Stimulated activated CD4-positive, alpha-beta T cell treated with anti-CD3 and anti-CD28 coated beads, Interleukin-1b, Interleukin-23, amount 100 ng/mL, for 1 hour (primary cell): ENCODE measurements at places on chromosomes 3 and 15.

DNA sequence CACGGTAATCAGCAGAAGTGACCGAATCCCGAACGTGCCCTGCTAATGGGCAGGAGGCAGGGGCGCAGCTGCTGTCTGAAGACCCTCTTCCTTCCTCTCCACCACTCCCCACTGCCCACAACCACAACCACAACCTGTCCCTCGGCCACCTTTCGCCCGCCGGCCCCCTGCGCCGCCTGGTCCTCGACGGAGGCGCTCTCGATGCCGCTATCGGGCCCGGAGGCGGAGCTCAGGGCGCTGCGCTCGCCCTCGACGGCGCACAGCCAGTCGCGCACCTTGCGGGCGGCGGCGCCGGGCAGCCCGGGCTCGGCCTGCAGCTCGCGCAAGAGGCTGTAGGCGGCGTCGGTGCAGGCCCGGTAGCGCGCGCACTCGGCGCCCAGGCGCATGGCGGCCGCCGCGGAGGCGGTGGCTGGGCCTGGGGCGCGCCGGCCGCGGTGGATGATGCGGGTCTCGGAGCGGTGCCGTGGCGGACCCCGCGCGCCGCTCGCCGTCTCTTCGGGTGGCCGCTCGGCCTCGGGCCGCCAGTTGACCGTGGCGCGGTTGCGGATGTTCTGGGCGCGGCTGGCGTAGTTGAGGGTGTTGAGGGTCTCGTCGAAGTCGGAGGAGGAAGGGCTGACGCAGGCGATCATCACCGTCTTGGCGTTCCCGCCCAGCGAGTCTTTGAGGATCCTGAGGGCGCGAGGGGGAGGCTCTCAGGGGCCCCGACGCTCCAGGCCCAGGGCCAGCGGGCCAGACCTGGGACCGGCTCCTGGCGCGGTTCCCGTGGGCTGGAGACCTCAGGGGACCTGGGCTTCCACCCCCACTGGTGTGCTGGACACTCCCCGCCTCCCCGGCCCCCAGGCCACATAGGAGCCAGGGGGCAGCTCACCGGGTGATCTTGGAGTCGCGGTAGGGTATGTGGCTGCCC lies 6.9 kb downstream of the KIF7 start:
- no peak for DNase-seq

GRCh38 chr3:37228749-37229148 lies 54.4 kb upstream of the LRRFIP2 start:
- no peak for DNase-seq

DNA sequence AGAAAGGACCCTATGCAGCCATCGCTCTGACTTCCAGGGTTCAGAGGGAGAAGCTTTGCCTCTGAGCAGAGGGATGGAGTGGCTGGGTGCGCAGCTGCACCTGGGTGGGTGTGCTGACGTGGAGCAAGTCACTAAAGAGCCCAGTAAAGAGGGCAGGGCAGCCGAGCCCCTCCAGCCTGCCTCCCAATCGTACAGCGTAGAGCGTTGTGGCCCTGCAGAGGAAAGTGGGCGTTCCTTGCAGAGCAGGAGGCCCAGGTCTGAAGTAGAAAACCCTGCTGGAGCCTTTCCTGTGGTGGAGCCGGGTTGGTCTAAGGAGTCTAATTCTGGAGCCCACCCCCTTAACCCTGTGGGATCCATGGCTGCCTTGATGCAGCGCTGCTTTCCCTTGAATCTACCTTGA lies 61.0 kb downstream of the ABTB1 start:
- no peak for DNase-seq

DNA sequence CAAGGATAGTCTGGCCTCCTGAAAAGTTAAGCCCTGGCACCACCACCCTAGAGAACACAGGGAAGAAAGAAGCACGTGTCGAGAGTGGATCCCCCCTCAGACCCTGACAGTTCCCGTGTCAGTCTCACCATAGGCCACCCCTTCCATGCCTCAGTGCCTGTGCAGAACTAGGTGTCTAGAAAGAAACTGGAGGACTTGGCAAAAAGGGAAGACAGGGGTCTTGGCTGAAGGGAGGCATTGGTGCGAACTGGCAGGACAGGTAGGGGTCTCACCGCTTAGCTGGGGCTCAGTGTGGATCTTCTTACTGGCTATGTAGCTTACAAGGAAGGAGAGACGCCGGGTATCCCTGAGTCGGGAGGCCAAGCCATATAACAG lies 518 bp downstream of the QARS1 start:
- DNase-seq = no peak

- no peak for DNase-seq
These were observed 11.6 kb upstream of the CNTN3 start for GRCh38 chr3:74626011-74626410.

DNA sequence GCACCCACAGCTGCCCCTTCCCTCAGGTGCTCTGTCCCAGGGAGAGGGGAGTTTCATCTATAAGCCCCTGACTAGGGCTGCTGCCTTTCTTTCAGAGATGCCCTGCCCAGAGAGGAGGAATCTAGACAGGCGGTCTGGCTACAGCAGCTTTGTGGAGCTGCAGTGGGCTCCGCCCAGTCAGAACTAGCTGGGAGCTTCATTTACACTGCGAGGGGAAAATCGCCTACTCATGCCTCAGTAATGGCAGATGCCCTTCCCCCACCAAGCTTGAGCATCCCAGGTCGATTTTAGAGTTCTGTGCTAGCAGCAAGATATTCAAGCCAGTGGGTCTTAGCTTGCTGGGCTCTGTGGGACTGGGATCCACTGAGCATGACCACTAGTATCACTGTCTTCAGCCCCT lies 181.2 kb upstream of the RARB start:
- no peak for DNase-seq

DNA sequence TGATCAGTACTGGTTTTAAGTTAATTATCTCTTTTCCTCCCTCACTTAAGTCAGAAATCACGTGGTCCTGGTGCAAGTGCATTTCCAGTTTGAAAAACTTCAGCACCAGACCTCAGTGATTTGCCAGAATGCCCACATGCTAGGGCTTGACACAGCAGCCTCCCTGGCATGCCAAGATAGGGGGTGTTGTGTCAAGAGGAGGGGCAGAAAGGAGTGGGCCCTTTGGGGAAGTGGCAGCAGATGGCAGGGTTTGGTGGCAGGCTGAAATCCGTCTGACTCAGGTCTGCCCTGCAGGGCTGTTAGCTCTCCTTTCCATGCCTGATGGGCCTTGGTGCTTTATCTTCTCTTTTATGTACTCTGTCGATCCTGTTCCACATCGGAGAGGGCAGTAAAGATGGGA lies 23.4 kb downstream of the PXK start:
- DNase-seq = no peak

DNA sequence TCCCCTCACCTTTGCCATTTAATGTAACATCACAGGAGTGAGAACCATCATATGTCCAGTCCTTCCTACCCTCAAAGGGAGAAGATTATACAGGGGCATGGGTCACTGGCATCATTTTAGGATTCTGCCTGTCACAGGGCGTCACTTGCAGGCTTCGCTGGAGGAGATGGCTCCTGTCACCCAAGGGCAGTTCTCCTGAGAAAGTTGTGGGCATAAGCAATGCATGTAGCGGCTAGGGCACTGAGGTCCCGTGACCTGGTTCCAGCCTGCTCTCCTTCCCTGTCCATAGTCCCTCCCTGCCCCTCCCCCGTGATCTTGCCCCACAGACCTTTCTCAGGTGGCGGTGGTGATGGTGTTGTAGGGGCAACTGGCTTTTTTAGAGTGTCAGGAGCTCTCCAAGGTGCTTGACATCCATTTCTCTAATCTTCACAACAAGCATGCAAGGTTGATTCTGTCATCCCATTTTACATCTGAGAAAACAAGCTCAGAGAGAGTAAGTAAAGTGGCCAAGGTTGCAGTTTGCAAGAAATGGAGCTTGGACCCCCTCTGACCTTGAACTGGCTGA lies 241.5 kb upstream of the CTDSPL start:
- DNase-seq = no peak

DNA sequence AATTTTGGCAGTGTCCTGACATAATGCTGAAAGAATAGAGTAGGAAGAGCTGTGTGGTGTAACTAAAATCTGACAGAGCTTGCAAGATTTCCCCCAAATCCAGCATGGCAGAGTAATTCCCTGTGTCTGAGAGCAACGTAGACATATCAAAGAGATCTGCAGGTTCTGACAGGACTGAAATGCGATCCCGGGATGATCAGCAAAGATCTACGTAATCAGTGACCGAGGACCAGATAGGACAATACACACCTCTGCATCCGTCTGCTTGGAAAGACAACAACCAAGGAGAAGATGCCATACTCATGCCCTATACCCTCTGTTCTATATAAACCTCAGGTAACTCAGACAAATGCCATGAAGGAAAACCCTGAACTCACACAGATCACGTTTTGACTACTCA lies 26.6 kb upstream of the SYNPR start:
- no peak for DNase-seq

DNA sequence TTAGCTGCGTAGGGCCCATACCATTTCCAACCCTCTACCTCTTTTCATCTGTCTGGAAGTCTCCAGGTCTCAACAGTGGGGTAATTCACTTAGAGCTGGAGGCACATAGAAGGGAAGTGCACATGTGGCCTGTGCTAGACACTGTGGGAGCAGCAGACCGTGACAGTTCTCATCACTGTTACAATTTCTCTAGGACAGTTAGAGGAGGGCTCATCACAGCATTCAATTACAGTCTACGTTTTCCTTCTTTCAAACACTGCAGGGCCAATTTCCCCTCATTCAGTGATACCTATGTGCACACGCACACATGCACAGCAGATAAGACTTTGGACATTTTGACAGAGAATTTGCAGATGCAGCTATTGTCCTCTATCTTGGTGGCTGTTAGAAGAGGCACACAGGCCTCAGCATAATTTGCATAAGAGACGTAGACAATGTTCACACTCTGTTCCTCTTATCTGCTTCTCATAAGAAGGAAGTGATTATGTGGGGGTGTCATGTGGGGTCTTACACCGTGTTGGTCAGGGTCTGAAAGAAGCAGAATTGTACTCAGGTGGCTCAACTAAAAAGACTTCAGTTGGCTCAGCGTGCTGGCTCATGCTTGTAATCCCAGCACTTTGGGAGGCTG lies 12.6 kb upstream of the HRG start:
- no peak for DNase-seq

DNA sequence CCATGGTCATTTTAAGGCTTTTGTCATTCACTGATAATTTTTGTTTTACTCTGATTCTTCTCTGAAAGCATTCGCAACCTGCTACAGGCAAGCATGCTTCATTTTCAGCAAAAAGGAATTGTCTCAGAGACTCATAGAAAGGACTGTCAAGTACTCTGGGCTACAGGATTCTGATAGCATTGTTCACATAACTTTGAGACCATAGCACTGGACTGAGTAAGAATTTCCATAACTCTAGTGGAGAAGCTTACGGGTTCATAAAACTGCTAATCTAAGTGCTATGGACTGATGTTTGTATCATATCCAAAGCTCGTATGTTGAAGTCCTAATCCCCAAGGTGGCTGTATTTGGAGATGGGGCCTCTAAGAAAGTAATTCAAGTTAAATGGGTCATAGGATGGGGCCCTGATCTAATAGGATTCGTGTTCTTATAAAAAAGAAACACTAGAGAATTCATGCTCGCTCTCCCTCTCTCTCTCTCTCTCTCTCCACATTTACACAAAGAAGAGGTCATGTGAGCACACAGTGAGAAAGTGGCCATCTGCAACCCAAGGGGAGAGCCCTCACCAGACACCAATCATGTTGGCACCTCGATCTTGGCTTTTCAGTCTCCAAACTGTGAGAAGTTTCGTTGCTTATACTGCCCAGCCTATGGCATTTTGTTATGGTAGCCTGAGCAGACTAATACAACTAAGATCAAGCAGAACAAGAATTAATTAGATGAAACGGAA lies 60.4 kb downstream of the CRYGS start:
- no peak for DNase-seq

GRCh38 chr15:67571648-67572415 lies 29.3 kb downstream of the MAP2K5 start:
- DNase-seq = no peak

- DNase-seq = no peak
These were observed 21.3 kb upstream of the GOLIM4 start for GRCh38 chr3:168117059-168117458.

GRCh38 chr15:52727815-52728214 lies 48.6 kb upstream of the ATOSA start:
- no peak for DNase-seq

- DNase-seq = no peak
These were observed 104.4 kb downstream of the FMN1 start for GRCh38 chr15:33089878-33090757.

- no peak for DNase-seq
These were observed 20.0 kb downstream of the PLCL2 start for GRCh38 chr3:16904423-16905417.

DNA sequence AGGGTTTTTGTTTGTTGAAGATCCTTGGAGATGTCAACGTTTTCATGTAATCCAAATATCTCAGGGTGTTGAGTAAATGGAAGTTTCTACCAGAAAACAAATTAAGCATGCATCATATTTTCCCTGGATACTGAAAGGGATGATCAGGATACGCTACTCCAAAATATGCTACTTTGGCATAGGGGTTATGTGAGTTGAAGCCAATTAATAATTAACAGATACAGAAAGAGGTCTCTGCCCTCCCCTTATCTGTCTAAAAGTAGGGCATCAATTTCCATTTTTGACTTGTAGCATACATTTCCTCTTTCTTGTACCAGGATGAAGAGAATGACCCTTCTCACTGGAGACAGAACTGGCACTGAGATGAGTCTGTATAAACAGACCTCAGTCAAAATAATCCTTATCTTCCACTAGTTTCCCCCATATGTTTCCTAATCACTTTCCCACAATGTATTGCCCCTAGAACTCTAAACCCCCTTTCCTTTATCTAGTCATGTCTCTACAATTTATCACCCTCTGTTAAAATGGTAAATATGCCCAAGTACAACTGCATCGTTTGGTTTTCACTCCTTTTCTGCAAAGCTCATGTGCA lies 17.4 kb upstream of the ASB14 start:
- no peak for DNase-seq

- DNase-seq = no peak
These were observed 30.8 kb downstream of the LAMP3 start for GRCh38 chr3:183131735-183132134.

DNA sequence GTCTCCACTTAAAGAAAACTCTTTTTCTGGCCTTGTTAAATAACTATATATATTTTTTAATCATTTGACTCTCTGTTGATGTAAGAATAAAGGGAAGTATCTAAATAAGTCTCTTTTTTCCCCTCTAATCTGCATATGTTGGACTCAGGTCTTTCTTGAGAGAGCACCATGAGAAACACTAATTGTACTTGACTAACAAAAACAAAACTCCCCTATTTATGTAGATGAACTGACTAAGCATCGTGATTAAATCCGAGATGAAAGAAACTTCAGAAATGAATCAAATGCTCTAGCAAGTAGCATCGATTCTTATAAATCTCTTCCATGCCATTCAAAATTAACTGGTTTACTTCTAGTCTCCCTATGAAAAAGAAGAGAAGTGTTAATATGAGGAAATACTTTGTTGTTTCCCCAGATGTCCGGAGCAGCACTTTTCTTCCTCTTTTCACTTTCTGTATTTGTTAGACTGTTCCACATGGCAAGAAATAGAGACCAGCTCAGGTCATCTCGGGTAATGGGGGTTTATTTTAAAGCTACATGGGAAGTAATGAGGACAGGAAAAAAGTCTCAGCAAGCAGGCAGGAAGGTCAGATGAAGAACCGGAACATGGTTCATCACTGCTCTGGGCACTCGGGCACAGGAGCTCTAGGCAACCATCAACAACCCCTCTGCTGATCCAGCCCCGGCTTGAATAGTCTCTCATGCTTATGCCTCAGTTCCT lies 288.3 kb downstream of the CNTN6 start:
- DNase-seq = no peak

GRCh38 chr3:13495921-13496723 lies 16.0 kb downstream of the HDAC11 start:
- peak; percentile 16 for DNase-seq
